Kidney (tissue), 22 donors: ENCODE measurements at places on chromosomes 4 and X. TPM values are rescaled to one million over a fixed set of nuclear protein-coding genes. Genes with fewer than 3 reads are reported as not detected.

DNA sequence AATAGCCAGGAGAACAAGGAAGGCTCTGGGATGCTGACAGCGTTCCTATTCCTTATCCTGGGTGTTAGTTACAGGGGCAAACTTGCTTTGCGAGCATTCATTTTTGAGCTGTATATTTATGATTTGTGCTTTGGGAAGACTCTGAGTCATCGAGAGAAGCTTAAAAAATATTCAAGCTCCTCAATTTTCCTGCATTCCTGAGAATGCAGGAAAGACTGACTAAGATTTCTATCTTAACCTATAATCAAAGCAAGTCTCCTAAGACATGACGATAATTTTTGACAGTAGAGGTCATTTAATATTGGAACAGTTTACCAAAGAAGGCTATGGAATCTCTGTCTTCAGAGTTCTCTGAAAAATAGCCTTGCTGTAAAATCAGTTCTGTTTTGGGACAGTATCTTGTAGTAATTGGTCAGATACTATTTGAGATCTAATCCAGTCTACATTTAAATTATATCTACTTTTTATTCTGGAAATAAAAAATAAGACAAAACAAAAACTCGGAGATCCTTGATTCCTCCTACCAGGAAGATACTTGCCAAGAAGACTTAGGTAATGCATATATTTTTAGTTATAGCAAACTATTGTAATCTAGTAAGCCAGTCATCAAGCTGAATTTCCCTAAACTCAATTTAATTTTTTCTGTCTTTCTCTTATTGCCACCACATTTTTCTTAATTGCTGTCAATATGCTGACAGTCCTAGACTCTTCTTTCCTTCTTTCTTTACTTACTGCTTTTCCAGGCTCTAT lies 31.7 kb downstream of the BBS12 start:
- no peak for DNase-seq

DNA sequence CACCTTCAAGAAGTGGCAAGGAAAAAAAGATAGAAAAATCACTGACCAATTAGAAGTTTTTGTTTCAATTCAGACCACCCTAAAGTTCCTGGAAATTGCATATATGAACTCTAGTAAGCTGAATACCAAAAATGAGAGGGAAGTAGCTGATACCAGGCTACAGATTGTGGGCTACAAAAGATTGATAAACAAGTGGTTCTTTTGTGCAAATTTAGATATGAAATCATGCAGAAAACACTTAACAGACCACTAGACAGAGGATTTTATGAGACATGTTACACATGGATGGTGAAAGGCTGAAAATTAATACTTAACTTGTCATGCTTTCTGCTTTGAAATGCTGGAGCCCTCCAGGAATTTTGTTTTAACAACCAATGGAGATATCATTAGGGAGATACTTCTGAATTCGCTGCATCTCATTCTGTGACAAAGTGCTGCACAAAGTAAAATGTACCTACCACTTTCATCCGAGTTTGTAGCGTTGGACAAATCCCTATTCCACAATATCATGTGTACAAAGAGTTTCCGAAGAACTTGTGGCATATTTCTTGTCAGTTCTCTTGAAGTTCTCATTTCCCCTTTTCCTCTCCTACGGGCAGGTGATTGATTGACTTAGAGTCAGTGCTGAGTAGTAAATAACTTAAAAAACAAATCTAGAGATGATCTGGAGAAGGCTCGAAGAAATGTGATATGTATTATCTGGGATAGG lies 235.0 kb downstream of the PALLD start:
- DNase-seq = no peak

DNA sequence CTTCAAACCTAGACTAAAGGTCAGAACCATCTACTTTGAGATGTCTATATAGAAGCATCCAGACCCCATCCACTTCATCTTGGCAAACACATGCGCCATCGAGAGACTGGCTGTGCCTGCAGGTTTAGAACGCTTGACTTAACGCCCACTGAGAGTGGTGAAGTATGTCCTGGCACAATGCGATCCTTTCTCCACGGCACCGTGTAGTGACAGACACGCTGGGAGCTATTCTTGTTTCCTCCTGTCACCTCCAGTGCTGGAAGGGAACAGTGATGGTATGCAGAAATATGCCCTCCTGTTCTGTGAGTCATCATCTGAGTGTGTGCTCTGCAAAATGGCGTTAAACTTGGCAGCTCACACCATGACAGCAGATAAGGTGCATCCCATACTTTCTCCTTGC lies 330.2 kb downstream of the NLGN4X start:
- no peak for DNase-seq

Gene RADX
- 3.2 TPM for polyA plus RNA-seq

- DNase-seq = no peak
Observed at GRCh38 chrX:18931972-18932371, 51.9 kb downstream of the PHKA2 start.

- DNase-seq = no peak
Observed at GRCh38 chrX:133854290-133854689, 131.1 kb downstream of the GPC3 start.

DNA sequence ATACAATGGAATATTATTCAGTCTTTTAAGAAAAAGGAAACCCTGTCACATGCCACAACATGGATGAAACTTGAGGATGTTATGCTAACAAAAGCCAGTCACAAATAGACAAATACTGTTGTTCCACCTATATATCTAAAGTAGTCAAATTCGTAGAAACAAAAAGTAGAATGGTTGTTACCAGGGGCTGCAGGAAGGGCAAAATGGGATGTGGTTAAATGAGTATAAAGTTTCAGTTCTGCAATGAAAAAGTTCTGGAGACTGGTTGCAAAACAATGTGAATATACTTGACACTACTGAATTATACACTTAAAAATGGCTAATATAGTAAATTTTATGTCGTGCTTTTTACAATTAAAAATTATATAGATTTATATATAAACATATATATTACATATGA lies 12.2 kb downstream of the SPOCK3 start:
- no peak for DNase-seq

GRCh38 chr4:118762730-118763477 lies 73.0 kb downstream of the SEC24D start:
- no peak for DNase-seq

DNA sequence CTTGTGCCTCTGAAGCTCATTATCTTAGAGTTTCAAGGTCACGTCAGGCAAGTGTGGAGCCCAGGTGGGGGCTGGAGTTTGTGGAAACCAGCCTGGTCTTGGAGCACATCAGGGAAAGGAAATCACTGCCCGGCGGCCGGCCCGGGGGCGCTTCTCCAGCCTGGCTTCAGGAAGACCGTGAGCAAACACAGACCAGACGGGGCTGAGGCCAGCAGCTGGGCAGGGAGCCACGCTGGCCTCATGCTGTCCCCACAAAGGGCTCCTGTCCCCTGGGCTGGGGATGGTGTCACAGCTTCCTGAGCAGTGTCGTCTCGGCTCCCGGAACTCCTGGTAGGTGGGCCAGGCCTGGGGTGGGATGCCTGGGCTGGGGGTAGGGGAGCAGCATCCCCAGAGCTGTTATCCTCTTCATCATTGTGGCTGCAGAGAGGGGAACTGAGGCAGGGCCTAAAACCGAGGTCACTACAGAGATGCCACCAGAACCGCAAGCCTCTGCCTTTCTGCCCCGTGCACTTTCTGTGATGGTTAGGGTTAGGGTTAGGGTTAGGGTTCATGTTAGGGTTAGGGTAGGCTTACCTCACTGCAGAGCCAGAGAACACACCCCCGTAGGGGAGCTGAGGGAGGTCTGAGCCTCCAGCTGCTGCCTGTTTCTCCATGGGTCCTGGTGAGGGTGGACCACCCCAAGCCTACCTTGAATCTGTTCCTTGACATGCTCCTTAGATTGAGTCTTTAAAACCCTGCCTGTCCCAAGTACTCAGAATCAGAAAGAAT lies 77.5 kb downstream of the HTRA3 start:
- DNase-seq = no peak

DNA sequence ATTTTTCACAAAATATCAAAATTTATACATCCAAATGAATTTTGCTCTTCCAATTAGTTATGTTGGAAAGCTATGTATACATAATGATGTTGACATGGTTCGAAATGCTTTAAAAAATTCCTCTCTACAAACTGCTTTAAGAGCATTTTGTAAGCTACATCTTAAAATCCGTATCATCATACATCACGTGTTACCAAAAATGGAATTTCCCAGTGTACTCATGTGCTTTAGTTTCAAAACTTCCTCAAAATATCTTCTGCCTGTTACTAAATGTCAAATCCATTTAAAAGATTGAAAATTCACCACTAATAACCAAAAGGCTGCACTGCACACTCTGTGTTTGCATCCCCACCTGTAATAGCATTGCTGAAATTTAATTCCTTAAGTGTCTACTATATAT lies 87.9 kb downstream of the WDFY3 start:
- no peak for DNase-seq

DNA sequence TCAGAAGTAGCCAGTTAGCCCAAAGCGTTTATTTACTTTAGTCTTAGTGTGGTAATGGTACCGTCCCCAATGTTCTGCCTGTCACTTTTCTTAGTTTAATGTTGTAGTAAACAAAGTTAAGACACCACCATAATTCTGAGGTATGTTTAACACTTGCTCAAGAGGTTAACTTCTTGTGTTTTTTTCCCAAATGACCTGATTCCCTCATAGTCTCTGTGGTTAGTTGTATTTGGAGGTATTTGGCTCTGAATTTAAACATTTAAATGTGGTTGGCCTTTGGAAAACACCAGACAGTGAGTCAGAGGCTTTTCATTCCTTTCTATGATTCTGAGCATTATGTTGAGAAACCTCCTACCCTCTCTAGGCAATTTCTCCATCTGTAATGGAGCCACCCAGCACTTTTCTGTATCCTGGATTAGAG lies 47.9 kb downstream of the CXCL1 start:
- DNase-seq = no peak

DNA sequence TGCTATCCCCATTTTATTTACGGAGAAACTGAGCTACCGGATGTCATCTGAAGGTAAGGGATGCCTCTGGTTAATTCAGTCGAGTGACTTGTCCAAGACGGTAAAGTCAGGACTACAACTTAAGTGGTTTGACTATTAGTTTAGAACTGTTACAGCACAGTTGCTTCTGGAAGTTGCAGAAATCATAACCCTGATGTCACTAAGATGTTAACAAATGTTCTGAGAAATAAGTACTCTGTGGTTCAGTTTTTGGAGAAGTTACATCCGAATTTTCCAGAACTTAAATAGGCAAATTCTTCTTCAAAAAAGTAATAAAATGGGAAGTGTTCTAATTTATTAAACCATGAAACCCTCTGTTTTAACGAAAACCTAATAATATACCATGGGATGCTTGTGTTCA lies 3.1 kb downstream of the PPA2 start:
- no peak for DNase-seq

DNA sequence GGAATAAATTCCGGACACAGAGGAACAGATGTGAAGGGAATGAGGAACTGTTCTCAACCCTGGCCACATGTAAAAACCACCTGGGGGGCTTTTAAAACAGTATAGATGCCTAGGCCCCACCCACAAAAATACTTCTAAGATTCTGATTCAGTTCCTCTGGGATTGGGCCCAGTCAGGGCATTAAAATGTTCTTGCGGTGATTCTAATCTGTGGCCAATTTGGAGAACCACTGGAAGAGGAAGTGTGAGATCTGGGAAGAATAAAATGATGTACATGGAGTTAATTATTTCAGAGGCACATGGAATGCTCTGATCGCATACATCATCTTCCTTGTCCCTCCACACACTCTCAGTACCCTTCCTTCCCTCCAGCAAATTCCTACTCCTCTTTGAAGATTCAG lies 192.2 kb downstream of the APBB2 start:
- DNase-seq = no peak

DNA sequence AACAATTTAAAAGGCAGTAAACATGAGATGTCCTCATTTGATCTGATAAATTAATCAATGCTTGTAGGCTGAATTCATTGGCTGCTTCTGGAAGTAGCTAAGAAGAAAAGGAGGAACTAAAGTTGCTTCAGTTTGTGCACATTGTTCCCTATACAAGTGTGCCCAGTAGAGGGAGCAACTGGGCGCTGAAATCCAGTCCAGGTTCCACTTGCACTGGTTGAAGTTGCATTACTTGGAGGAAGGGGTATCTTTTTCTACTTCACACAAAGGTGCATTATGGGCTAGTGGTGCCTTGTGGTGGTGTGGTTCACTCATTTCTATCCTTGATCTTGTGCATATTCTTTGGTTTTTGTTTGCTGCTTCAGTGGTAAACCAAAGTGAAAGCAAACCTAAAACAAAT lies 67.9 kb upstream of the SOX3 start:
- DNase-seq = peak; percentile 26

Gene CLIC2
- 7.3 TPM for polyA plus RNA-seq

DNA sequence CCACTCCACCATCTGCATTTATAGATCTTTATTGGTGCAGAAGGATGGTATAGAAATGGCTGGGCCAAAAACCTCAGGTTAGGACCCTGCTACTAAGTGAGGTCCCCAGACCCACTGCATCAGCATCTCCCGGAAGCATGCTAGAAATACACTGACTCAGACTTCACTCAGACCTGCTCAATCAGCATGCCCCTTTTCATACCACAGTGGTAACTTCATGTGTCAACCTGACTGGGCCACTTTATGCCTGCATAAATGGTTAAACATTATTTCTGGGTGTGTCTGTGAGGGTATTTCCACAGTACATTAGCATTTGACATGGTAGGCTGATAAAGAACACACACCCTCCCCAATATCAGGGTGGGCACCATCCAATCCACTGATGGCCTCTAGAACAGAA lies 118.6 kb upstream of the VCX3B start:
- no peak for DNase-seq

- no peak for DNase-seq
Observed at GRCh38 chr4:108774809-108775530, 12.1 kb upstream of the ETNPPL start.
